Lung (tissue), 17 donors: ENCODE measurements at places on chromosomes 7 and 10.

GRCh38 chr7:105206985-105207384 lies 181.7 kb downstream of the SRPK2 start:
- no peak for DNase-seq
- H3K36me3 ChIP-seq: no peaks in the 10 kb centered on the region
- H3K4me3 ChIP-seq: no peak overlapping the region

DNA sequence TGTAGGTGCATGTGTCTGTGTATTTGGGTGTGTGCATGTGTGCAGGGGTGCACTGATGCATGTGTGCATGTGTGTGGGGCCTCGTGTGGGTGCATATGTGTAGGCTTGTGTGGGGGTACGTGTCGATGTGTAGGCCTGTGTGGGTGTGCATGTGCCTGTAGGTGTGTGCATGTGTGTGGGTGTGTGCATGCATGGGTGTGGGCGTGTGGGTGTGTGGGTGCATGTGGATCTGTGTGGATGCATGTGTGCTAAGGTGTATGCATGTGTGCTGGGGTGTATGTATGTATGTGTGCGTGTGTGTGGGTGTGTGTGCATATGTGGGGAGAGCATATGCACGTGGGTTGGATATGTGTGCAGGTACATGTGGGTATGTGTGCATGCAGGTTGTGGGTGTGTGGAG lies 73.2 kb downstream of the NKX6-2 start:
- peaks cover 13% of the 10 kb centered on the region for H3K36me3 ChIP-seq
- H3K4me1 ChIP-seq: no peaks in the 10 kb centered on the region
- H3K27me3 ChIP-seq: no peaks in the 10 kb centered on the region
- DNase-seq: no peak
- H3K27ac ChIP-seq: no peak overlapping the region

GRCh38 chr7:28005075-28005846 lies 175.3 kb downstream of the JAZF1 start:
- H3K27me3 ChIP-seq: no peaks in the 10 kb centered on the region
- H3K4me3 ChIP-seq: no peak overlapping the region
- peaks cover 10% of the 10 kb centered on the region for H3K4me1 ChIP-seq
- H3K36me3 ChIP-seq: no peaks in the 10 kb centered on the region
- DNase-seq: no peak

GRCh38 chr7:98250789-98251188 lies 1.2 kb downstream of the TECPR1 start:
- H3K27ac ChIP-seq: peak overlapping the region; percentile 94
- DNase-seq: no peak
- H3K36me3 ChIP-seq: peaks cover 2% of the 10 kb centered on the region
- H3K4me3 ChIP-seq: no peak overlapping the region

DNA sequence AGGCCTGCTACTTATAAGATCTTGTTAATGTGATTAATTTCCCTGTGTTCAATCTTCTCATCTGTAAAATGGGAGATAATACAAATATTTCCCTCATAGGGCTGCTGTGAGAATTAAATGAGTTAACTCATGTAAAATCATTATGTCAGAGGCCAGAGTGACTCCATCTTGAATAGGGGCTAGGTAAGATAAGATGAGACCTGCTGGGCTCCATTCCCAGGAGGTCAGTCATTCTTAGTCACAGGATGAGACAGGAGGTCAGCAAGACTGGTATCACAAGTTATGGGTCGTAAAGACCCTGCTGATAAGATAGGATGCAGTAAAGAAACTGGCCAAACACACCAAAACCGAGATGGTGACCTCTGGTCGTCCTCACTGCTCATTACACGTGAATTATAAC lies 200.7 kb downstream of the CYP26A1 start:
- no peaks in the 10 kb centered on the region for H3K36me3 ChIP-seq
- no peaks in the 10 kb centered on the region for H3K27me3 ChIP-seq
- H3K27ac ChIP-seq: no peak overlapping the region
- H3K4me1 ChIP-seq: no peaks in the 10 kb centered on the region
